ENCODE measurements at places on chromosomes 1 and 21. TPM values are rescaled to one million over a fixed set of nuclear protein-coding genes. Genes with fewer than 3 reads are reported as not detected.

The ZBTB8A gene
- total RNA-seq: 10.9 TPM

The PGLYRP3 gene
- 4.4 TPM for total RNA-seq

The PLEKHN1 gene
- total RNA-seq: 1.9 TPM

The SLC44A3 gene
- total RNA-seq: 1.8 TPM

The FAM163A gene
- total RNA-seq: 0.10 TPM

The SPATA21 gene
- total RNA-seq: not detected

The C2CD4D gene
- not detected for total RNA-seq

The C1orf141 gene
- total RNA-seq: not detected

The TSSK3 gene
- total RNA-seq: 0.89 TPM
